Liver (tissue), 10 donors: ENCODE measurements at places on chromosomes 4 and X.

GRCh38 chrX:77743720-77744119 is 42.3 kb downstream of the ATRX start:
- DNase-seq, result no peak

DNA sequence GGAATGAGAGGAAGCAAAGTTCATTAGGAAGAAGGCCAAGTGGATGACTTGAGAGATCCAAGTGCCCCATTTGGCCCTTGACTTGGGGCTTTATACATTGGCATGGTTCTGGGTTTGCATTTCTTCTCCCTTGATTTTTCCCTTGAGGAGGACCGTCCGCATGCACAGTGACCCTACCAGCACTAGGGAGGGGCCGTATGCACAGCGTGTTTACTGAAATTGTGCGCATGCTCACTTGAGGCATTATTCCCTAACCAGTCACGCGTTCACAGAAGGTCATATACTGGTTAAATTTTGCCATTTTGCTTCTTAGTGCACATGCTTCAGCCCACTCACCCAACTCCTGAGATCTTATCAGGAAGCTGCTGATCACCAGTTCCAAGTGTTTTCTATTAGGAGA is 35.1 kb downstream of the PAGE2 start:
- no peak for DNase-seq

- no peak for DNase-seq
These were observed 79.5 kb upstream of the SCOC start for GRCh38 chr4:140293979-140294378.

GRCh38 chr4:113699772-113700171 is 61.8 kb downstream of the CAMK2D start:
- DNase-seq, result no peak

DNA sequence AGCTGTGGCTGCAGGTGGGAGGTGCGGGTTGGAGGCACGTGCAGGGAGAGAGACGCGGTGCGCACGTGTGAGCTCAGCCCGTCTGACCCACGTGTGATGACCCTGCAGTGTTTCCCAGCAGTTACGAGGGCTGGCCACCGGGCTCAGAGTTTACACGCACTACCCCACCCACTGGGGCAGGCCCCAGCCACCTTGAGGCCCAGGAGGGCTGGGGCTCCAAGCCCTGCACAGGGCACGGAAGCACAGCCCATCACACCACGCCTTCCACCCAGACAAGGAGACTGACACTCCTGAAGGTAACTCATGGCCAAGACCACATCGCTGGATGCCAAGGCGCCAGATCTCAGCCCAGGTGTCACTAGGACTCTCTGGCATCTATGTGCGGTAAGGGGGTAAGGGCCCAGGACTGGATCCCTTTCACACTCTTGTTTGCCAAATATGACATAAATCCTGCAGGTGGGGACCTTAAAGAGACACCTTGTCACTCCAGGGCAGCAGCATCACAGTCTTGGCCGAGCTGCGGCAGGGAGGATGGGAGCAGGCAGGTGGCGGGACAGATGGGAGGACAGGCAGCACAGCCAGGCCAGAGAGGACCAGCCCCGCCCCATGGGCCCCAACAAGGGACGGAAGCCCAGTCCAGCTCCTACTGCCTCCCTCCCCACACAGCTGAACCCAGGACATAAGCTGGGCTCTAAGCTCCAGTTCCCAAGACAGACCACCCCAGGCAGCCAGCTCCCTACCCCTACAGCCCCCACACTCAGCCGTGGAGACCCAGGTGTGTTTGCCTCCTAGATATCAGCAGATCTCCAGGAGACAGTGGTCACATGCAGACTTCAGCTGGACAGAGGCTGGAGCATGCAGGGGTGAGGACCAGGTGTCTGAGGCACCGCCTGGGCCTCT is 56.8 kb downstream of the ZFYVE28 start:
- DNase-seq, result no peak

DNA sequence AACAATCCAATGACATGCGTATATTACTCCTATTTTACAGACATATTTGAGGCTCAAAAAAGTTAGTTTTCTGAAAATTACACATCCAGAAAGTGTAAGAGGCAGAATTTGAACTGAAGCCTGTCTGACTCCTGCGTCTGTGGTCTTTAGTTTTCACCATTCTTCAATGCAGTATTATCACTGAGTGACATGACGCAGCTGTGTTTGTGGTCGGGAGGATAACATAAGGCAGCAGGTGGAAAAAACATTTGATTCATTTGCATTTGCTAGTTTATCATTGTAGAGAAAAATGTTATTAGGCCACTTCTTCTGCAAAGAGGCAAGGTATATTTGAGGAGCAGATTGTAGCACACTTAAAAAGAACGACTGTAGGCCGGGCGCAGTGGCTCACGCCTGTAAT is 186.7 kb downstream of the TENM3 start:
- no peak for DNase-seq

DNA sequence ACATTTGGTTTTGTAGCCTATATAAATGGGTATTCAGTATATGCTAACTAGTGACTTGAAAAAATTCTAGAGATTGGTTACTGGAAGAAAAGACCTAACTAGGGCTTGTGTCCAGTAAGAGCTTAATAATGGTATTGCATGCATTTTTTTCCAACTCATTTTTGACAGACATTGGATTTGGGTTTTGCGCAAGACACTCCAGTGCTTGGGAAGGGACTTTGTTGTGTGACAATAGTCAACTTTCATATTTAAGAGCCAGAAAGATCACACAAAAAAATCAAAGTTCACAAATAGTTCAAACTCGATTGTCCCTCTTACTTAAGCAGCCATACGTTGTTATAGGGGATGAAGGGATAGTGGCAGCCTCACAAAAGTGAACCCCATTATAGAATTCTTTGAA is 1.2 kb upstream of the HSD17B11 start:
- no peak for DNase-seq

GRCh38 chr4:106090826-106091225 is 195.6 kb downstream of the NPNT start:
- no peak for DNase-seq

- DNase-seq, result no peak
These were observed 9.2 kb upstream of the UBE2D3 start for GRCh38 chr4:102836596-102836995.

DNA sequence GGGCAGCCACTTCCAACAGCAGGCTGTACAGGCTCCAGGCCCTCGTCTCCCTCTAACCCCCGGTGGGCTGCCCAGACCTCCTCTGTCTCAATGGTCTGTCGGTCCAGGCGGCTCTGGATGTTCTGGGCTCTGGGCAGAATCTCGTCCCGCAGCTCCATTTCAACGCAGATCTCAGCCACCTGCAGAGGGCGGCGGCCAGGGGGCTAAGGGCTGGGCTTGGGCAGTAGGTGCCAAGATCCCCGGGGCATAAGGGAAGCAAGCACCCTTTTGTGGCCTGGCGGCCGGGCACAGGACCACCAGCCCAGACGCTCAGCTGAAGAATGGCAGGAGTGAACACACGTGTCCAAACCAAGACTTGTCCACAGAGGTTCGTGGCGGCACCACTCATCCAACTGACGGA is 9.2 kb downstream of the AVPR2 start:
- DNase-seq, result no peak

- no peak for DNase-seq
These were observed 97.2 kb upstream of the ACSL4 start for GRCh38 chrX:109830157-109830703.

- no peak for DNase-seq
These were observed 371.6 kb upstream of the EMCN start for GRCh38 chr4:100889401-100889800.

- DNase-seq, result no peak
These were observed 583 bp downstream of the RASL11B start for GRCh38 chr4:52862639-52863161.

- no peak for DNase-seq
These were observed 272.7 kb upstream of the PCDH18 start for GRCh38 chr4:137804906-137805495.

- no peak for DNase-seq
These were observed 49.8 kb downstream of the FNIP2 start for GRCh38 chr4:158818560-158819140.

- DNase-seq, result peak; percentile 35
These were observed 622.1 kb downstream of the SPRY1 start for GRCh38 chr4:124018383-124019317.

DNA sequence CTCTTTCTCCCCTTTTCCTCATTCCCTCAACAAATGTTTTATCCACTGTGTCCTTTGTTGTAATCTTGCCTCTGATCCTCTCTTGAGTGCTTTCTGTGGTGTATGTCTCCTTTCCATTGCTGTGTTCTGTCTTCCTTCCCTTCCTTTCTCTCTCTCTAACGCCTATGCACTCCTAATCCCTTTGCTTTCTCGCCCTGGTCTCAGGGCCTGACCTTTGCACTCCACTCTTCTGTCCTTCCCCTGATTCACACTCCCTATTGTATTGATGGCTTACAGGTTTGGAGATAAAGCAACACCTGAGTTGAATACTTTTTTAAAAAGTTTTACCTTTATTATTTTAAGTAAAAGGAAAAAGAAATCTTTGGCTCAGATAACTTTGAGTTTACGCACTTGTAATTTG is 15.6 kb upstream of the SCOC start:
- no peak for DNase-seq

DNA sequence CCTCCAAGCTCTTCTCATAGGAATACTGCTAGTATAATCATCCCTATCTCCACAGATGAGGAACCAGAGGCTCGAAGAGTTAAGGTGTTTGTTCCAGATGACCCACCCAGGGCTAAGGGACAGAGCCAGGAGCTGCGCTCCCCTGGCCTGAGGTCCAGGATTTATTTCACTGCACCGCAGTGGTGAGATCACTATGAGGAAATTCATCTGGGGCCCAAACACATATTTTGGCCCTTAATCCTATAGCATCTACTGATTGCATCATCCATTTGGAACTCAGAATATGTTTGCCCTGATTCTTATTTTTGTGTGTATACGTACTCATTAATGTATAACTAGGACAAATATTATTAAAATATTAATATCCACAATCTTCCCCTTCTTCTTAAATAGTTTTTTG is 100.1 kb upstream of the RBPJ start:
- no peak for DNase-seq

DNA sequence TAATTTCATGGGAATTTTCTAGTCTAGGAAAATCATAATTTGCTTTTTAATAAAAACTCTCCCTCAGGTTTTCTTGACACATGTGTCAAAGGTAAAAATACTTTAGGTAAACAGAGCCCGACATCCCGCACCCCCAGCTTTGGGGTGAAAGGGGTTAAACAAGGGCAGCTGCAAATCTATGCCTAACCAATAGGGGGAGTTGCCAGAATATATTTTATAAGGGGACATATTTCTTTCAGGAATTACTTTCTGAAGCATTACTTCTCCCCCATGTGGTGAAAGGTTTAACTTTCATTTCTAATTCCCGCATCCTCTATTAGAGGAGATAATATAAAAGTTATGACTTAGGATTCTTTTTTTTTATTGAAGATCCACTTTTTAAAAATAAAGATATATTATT is 53.9 kb upstream of the HEPH start:
- no peak for DNase-seq

DNA sequence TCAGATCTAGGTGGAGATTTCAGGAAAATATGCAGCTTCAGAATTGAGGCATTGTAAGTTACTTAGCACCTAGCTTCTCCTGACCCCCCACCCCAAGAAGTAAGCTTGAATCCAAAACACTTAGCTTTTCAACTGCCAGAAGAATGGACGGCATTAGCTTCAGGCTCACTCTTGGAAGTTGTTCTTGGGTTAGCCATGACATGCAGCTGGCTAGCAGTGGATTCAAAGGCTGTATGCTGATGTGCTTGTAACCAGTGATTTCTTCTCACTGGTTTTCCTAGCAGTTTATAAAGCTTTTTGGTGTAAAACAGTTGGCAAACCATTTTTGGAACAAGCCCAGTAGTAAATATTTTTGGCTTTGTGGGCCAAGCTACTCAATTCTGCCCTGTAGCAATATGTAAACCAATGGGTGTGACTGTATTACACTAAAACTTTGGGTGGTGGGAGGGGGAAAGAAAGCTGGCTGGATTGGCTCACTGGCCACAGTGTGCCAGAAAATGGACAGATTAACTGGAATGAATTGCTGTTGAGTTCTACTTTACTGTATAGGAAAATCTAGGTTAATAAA is 85.6 kb downstream of the SHROOM2 start:
- no peak for DNase-seq

GRCh38 chr4:91527056-91527455 is 776.7 kb upstream of the GRID2 start:
- no peak for DNase-seq

GRCh38 chr4:47784222-47784621 is 53.6 kb downstream of the CORIN start:
- DNase-seq, result no peak

DNA sequence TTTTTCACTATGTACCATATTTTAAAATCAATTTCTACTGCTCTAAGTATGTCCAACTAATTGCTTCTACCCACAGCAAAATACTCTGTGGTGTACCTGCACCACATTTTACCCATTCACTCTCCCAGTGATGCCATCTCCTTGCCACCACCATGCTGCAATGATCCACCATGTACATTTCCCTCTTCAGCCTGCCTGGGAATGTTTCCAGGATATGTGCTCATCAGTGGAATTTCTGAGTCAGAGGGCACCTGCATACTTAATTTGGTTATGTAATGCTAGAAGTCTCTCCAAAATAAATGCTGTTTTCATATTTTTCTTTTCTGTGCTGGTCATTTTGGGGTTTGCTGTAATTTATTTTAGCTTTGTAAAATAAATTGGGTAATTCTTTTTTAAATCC is 33.2 kb upstream of the OCIAD2 start:
- no peak for DNase-seq

DNA sequence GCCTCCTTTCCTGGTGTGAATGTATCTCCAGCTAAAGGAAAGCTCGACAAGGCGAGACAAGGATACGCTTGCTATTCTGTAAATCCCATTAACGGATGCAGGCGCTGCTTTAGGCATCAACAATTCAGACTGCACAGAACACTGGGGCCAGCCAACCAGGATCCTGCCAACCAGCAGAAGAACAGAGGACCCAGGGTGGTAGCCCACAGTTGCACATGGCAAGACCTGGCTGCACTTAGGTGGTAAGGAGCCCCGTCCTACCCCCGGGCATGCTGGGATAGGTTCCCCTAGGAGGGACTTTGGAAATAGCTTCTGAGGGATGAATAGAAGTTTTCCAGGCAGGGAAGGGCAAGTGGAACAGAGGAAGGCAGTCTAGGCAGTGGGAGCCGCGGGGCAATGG is 20.7 kb downstream of the PSAPL1 start:
- DNase-seq, result no peak

DNA sequence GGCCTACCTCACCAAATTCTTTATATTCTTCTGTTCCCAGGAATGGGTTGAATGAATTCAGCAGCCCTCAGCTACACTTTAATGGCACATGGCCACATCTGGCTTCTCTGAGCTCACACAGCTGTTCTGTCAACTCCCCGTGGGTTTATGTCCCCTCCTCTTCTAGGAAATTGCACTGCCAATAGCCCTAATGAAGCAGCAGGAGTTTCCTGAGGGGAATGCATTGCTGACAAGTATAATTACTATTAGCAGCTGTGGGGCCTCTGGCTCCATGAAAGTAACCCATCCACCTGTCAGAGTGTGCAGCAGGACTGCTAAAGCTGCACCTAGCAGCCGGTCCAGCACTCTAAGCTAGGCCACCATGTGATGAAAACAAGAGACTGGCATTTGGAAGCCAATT is 50.3 kb downstream of the FTHL17 start:
- no peak for DNase-seq
